ENCODE measurements at places on chromosomes 2 and 18. TPM values are rescaled to one million over a fixed set of nuclear protein-coding genes. Genes with fewer than 3 reads are reported as not detected.

ELOA2 gene
- total RNA-seq, result not detected

DNA sequence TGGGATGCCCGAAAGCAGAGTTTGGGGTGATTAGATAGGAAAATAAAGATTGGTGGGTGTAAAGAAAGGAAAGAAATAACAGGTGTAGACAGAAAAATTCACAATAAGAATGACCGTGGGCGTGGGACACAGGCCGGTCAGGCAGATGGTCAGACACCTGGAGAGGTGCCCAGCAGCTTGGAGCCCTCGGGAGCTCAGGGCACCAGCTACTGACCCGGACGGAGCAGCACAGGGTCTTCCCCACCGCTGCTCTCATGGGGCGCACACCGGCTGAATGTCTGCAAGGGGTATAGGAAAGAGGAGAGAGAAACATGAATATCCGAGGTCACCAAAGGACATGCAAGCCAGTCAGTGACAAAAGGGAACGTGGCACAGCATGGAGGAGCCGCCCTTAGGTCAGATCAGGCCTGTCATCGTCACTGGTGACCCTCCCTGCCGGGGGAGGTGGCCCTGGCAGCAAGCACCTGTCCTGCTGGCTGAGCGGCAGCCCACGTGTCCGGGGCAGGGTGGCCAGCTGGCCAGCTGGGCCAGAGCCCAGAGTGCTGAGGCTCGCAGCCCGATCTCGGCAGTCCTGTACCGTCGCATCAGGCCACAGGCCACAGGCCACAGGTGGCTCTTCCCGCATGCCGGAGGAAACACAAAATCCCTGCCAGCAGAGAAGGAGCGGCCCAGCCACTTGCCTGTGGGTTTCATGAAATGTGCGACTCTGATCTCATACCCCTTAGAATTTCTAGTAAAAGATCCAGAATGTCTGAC lies 112.0 kb upstream of the NDUFV2 start:
- H3K4me3 ChIP-seq, result no peak overlapping the region
- peaks cover 3% of the 10 kb centered on the region for H3K27me3 ChIP-seq
- no peaks in the 10 kb centered on the region for H3K4me1 ChIP-seq
- no peak for DNase-seq
- no peak overlapping the region for H3K27ac ChIP-seq
- no peaks in the 10 kb centered on the region for H3K36me3 ChIP-seq

DNA sequence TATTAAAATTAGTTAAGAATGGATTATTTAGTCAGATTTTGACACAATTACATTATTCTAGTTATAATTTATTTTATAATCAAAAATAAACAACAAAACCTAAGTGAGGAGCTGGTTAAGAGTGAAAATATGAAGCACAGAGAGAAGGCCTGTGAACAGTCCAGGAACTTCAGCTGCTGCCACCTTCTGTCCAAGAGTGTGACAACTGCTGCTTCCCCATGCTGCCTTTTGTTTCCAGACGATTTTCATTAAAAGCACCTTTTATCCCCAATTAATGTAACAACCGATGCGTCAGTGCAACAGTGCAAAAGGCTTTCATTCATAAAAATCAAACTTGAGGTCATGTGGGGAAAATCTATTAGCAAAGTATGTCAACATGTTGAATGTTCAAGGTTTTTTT lies 363.6 kb downstream of the CTNNA2 start:
- no peaks in the 10 kb centered on the region for H3K36me3 ChIP-seq
- H3K4me1 ChIP-seq, result no peaks in the 10 kb centered on the region
- no peak overlapping the region for H3K4me3 ChIP-seq
- no peak for DNase-seq

- H3K4me1 ChIP-seq, result no peaks in the 10 kb centered on the region
- H3K4me3 ChIP-seq, result no peak overlapping the region
- H3K27ac ChIP-seq, result no peak overlapping the region
- H3K27me3 ChIP-seq, result no peaks in the 10 kb centered on the region
Observed at GRCh38 chr18:63708650-63709049, 5.9 kb downstream of the SERPINB11 start.

RAD51AP2 gene
- not detected for total RNA-seq
